ENCODE measurements at places on chromosomes 7 and 10.
A peak's percentile ranks its signal among the peaks of the same experiment; 100 is the strongest.

GRCh38 chr7:119175911-119176627 lies 951.6 kb downstream of the ANKRD7 start:
- peak; percentile 76 for DNase-seq

DNA sequence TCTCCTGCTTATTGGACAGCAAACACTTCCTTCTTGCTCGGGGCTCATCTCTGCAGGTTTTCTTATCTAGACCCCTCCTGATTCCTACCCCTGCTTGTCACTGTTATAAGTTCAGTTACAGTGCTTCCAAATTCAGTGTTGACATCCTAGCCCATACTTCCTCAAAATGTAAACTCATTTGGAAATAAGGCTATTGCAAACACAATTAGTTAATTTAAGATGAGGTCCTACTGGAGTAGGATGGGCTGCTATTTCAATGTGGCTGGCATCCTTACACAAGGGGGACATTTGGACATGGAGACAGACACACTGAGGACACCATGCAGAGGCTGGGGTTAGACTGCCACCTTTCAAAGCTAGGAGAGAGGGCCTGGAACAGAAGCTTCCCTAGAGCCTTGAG lies 85.2 kb upstream of the NPVF start:
- no peak for DNase-seq

- no peak for DNase-seq
These were observed 59.4 kb downstream of the MTPN start for GRCh38 chr7:135917721-135918120.

- DNase-seq, result no peak
These were observed 28.5 kb upstream of the SH2B2 start for GRCh38 chr7:102258073-102258748.

- DNase-seq, result no peak
These were observed 6.2 kb upstream of the CUL2 start for GRCh38 chr10:35096312-35096711.

DNA sequence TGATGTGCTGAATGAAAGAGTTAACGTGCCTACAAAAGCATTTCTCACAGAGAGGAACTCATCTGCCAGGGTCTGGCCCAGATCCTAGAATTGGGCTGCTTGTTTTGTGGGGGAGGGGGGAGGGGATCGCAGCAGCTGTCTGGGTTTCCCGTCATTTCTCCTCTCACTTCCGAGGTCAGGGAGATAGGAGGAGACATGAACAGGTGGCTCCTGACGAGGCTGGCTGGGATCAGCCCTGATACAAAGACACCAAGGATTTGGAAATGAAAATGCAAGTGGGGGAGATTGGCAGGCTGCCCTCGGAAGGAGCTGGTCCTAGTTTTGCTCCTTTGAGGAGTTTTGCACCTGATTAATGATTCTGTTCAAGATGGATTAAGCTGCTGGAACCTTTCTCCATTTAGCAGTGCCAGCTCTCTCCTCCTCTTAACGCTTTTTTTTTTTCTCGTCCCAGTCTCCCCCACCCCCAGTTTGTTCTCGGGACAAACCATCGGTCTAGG lies 86.8 kb upstream of the KMT2C start:
- DNase-seq, result peak; percentile 80

DNA sequence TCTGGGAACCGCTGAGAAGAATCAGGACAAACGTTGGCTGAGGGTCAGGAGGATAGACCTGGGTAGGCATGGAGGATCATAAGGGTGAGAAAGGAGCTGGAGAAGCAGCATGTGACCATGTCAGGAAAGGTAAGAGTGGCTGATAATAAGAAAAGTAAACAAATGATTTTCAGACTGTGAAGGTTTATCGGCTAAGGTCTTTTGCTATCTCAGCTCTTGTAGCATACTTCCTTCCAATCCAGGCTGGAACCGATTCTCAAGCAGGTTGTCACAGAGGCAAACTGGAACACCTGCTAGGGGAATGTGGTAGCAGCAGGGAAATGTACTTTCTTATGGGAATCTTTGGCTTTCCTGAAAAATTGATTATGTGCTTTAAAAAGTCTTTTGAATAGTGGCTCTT lies 74.7 kb downstream of the TMEM168 start:
- no peak for DNase-seq

DNA sequence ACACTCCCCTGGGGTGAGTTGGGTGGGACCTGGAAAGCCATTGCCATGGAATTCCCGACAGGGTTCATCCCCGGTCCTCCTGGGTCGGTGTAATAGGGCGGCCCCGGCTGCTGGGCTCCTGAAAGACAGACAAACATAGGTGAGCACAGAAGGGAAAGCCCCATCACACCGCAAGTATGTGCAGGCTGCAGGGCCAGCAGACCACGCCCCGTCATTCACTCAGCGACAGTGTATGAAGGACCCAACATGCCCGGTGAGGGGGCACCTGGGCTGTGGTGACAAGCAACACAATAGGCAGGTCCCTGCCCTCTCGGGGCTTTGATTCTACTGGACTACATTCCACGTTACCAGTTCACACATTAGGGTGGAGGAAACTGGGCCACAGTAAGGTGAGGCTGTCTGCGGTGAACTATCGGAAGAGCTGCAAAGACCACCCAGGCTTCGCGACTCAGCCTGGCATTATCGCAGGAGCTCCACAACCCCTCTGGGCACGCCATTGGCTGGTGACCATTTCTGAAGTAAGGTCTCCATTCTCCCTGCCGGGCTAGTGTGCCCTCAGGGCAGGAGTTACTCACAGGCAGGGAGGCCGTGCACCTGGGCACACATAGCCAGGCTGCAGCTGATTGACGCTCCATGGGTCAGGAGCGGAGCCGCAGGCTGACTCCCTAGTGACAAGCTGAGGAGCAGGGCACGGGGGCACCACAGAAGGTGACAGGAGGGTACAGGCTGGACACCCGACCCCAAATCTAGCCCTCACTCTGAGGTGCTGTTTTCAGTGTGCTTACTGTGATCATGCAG lies 99.2 kb downstream of the VOPP1 start:
- no peak for DNase-seq

DNA sequence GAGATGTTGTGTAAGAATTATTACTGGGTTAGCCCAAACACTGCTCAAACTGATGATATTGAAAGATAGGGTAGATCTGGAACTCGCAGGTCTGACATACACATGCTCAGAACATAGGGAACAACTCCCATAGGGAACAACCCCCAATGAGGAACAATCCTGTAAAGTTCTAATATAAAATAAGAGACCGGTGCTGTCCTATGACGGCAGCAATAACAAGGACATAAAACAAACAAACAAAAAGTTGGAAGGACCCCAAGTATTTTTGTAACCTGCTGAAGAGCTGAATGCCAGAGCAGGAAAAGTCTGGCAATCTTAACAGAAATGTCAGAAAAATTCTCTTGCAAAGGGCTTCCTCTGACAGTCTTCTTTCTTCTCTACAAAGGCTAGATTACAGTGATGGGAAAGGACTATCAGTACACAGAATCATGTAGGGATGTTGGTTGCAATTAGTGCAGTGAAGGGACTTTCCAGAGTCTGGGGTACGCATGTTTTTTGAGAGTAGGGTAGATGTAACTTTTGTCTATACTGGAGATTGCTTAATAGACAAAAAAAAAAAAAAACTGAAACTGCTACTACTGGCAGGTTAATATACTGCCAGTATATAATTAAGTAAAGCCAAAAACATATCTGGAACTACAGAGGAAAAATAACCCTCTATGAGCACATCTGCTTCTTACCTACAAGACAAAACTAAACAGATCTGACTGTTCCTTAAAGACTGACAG lies 35.5 kb downstream of the IDE start:
- DNase-seq, result no peak

DNA sequence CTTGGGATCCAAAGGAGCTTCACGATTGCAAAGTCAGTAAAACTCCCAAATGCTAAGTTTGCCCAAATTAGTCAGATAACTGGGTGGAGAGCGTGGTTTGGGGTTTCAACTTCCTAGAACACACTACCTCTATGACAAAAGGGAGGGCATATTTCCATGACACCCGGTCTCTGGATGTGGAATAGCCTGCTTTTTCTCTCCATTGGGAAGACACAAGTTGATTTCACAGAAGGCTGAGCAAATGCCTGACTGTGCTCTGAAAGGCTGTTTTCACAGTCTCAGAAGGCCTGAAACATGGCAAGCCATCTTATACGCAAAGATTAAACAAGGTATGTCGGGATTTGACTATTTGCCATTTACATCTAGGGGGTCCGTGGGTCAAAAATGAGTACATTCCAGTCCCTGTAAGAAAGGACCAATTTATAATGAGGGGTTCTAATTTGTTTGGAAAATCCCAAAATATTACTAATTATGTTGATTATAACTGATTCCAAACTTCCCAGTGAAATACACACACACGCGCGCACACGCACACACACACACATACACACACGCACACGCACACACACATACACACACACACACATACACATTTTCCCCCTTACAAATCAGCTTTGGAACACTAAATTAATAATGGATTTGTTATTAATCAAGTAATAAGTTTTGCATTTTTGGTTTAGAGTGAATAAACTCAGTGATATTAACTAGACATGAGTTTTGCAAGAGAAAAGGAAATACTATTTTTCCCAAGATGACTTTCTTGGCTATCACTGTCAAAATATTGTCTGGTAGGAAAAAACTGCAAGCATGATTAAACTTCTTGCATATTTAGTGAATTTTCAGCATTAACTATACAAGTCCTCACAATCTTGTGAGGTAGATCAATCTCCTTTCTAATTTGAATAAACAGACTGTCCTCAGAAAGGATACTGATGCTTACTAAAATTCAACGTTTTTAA lies 105.0 kb downstream of the PRTFDC1 start:
- no peak for DNase-seq

GRCh38 chr7:34240417-34240816 lies 335.1 kb downstream of the BMPER start:
- no peak for DNase-seq

GRCh38 chr10:11194859-11195586 lies 177.4 kb downstream of the CELF2 start:
- DNase-seq, result no peak

DNA sequence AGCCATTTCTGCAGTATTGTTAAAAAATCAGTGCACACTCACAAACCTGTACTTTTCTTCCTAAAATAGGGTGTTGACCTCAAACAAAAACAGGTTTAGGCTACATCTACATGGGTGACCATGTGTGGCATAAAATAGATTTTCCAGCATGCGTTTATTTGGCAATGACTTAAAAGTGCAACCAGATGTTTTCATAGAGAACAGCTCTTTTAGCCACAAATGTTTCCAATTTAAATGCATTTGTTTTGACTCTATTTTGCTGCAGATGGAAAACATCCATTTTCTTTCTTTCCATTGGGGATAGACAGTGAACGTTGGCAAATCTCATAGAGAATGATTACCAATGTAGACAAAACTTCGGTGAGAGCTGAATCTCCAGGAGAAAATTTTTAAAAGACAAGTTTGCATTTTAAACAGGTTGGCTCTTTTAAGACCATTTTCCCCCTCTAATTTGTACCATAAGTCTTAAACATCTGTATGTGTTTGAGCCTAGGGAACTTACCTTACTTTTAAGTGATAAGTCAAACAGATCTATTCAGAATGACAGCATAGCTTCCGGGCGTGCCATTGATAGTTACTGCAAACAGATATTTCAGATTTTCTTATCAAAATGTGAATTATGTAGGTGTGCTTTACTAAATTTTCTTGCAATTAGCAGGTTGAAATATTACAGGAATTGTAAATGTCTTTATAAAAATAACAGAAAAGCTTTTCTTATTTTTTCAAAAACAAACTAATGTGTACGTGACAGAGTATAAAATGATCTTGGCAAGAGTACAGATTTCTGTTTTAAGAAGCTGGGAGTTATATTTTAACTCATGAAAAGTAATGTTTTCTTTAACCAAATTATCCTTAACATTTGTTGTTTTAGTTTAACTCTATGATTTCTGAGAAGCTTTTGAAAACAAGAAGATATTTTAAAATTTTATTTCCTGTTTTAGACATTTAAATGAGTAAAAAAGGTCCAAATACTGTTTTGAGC lies 144.9 kb downstream of the HGF start:
- DNase-seq, result no peak

DNA sequence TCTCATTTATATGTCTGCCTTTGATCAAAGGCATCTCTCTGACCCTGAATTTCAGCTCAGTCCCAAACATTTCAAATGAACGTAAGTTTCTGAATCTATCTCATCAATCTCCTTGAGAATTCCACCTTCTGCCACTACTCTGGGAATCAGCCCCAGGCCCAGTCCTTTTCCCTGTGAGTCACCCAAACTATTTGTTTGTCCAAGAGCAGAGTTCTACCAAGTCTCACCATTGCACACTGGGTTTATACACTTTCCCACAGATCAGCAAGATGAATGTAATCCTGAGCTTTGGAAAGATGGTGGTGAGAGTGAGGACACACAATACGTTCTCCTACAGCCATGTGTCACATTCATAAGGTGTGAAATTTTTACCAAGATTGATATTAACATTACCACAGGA lies 251.3 kb upstream of the VWC2 start:
- DNase-seq, result no peak

- no peak for DNase-seq
These were observed 100.4 kb upstream of the MACROH2A2 start for GRCh38 chr10:69952069-69952800.

DNA sequence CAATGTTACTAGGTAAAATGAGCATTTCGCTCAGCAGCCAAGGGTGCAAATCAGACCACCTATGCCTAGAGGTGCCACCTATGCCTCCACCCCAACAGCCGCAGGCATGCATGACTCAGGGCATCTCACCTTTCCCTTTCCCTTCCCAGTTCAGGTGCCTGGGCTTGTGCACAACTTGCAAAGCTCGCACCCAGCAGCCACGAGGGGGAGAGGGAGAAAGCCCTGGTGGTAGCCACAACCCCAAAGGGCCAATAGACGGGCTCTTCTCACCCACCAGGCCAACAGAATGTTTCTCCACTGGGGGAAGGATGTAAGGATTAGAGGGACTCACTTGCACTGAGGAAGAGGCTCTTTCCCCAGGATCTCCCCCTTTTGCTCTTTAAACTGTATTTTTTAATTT lies 462.3 kb upstream of the PCDH15 start:
- DNase-seq, result no peak

DNA sequence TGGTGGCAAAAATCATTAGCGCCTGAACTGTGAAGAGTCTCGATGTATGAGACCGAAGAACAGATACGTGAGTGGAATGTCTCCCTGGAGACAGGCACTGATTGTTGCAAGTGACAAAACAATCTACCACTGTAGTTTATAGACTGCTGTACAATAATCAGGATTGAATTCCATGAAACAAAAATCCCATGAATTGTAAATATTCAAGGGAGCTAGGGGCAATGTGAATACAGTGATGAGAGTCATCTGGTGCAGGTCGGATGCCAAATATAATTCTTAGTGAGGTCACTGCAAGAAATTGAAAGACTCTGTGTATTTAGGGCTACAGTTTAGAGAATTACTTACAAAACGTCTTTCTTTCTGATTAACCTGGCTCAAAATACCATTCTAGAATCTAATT lies 594.4 kb upstream of the VSTM2A start:
- DNase-seq, result no peak

- DNase-seq, result no peak
These were observed 461.4 kb downstream of the KCNMA1 start for GRCh38 chr10:77176232-77176631.

DNA sequence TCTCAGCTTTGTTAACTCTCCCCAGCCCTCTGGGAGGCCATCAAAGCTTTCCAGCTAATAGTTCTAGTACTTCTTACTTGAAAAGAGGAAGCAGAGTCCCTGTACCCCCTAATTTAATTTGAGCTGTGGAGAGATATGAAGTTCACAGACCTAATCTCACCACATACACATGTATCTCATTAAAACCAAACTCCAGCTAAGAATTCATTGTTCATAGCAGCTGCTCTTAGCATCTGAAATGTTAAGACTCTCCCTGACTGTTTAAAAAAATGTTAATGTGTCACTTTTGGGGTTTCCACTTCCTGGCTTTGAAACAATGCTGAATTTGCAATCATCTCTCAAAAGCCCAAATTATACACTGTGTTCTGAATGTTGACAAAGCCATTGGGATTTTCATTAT lies 16.2 kb upstream of the MRC1 start:
- DNase-seq, result no peak

GRCh38 chr10:101216207-101217043 lies 12.8 kb downstream of the LBX1 start:
- DNase-seq, result peak; percentile 77
